Aorta (tissue), 5 donors: ENCODE measurements at places on chromosomes 16 and 17.

GRCh38 chr17:28385037-28385400 is 13.5 kb downstream of the SARM1 start:
- peak; percentile 62 for DNase-seq

- no peak for DNase-seq
Measured at GRCh38 chr17:65511316-65511715, 50.1 kb downstream of the AXIN2 start.

DNA sequence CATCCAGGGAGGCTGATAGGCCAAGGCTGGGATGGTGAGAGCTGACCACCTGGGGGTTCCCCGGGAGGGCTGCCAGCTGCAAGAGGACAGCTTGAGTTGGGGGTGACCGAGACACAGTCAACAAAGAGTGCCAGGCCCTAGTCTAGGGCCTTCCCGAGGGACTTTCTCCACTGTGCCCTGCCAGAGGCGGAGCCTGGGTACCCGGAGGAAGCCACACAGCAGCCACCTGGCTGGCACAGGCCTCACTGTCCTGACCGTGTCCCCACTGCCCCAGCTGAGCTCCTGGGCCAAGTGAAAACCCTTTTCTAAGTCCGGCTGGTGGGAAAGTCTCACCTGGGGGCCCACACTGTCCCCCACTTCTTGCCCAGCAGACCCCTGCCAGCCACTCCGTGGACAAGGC is 71.9 kb upstream of the GSE1 start:
- DNase-seq = no peak

GRCh38 chr17:66542129-66542966 is 239.9 kb downstream of the PRKCA start:
- DNase-seq = no peak

- DNase-seq = peak; percentile 61
Measured at GRCh38 chr16:88295671-88296436, 86.9 kb upstream of the ZNF469 start.

DNA sequence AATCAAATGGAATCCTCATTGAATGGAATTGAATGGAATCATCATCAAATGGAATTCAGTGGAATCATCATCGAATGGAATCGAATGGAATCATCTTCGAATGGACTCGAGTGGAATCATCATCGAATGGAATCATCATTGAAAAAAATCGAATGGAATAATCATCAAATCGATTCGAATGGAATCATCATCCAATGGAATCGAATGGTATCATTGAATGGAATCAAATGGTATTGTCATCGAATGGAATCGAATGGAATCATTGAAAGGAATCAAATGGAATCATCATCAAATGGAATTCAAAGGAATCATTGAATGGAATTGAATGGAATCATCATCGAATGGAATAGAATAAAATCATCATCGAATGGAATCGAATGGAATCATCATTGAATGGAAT is 619.3 kb downstream of the TP53TG3F start:
- no peak for DNase-seq

DNA sequence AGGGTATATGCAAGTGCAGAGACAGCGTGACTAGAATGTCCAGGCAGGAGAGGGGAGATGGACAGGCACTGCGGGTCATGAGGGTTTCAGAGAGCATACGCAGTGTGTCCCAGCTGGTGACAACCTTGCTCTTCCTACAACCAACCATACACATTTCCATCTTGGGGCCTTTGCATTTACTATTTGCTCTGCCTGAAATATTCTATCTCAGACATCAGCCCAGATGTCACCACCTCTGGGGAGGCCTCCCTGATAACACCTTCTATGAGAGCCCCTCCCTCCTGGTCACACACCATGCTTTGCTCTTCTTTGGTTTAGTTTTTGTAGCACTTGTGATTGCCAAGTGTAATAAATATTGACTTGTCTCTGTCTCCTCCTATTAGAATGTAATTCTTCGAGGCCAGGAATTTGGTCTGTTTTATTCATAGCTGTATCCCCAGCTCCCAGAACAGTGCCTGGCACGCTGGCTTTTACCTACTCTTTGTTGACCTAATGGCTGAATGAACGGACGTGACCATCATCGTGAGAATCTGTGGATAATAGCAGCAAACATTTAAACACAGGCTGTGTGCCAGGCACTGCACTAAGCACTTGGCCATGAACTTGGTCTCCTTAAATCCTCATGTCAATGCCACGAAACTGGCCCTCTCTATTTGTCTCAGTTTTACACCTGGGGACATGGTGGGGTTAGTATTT is 51.9 kb downstream of the PLCG2 start:
- no peak for DNase-seq

GRCh38 chr16:59920054-59920453 is 1185.9 kb upstream of the GOT2 start:
- DNase-seq = no peak

- DNase-seq = no peak
Measured at GRCh38 chr17:59413014-59413766, 81.7 kb downstream of the YPEL2 start.

DNA sequence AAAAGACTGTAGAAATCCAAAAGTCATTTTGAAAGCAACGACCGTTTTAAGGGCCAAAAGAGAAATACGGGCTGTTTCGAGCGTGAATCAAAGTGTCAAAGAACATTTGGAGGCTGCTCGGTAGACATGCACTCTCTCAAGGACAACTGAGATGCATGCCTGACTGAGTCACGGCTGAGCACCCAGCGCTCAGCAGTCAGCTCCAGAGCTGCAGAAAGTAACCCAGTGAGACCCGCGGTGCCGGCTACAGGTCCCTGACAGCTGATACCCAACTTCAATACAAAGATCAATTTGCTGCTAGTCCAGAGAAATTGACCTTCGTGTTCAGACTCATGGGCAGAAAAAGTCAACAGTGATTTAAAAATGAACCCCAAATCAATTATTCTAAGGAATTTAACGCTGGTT is 214.9 kb downstream of the STX8 start:
- no peak for DNase-seq

DNA sequence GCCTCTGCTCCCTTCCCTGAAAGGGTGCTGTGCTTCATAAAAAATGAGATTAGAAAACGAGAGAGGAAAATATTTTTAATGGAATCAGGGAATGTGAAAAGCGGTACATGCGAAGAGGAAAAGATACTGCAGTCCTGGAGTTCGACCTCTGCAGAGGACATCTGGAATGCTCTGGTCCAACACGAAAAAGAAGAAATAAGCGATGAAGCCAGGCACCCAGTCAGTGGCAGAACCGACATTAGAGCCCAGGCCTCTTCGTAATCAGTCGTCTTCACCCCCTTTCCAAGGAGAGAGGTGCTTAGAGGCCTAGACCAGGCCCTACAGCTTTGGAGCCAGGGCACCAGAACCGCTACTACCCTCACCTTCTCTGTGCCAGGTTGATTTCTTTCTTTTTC is 459 bp upstream of the MARCHF10 start:
- no peak for DNase-seq

- DNase-seq = peak; percentile 93
Measured at GRCh38 chr16:89828199-89828869, at the start of gene SPIRE2. SPIRE2 (plus strand) TSS chr16:89828475; CDS start chr16:89828551, 76 bp downstream.

DNA sequence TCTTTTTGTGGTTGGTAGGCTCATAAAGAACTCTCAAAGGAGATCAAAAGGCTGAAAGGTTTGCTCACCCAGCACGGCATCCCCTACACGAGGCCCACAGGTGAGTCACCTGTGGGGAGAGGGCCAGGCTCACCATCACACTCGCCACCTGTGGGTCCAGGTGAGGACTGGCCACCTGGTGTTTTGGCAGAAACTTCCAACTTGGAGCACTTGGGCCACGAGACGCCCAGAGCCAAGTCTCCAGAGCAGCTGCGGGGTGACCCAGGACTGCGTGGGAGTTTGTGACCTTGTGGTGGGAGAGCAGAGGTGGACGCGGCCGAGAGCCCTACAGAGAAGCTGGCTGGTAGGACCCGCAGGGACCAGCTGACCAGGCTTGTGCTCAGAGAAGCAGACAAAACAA is 11.1 kb downstream of the GNPTG start:
- DNase-seq = no peak

DNA sequence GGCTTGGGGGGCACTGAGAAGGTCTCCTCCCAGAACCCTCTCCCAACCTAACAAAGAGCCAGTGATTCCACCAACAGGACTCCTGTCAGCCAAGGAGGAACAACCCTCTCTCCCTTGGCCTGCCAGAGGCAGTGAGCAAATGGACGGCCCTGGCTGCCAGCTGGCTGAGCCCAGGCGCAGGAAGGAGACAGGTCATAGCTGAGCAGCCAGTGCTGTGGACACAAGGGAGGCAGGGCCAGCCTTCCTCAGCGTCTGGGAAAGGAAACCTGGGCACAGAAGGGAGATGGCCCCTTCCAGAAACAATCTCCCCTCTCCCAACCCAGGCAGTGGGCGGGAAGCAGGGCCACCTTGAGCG is 2.1 kb downstream of the MPO start:
- peak; percentile 79 for DNase-seq

DNA sequence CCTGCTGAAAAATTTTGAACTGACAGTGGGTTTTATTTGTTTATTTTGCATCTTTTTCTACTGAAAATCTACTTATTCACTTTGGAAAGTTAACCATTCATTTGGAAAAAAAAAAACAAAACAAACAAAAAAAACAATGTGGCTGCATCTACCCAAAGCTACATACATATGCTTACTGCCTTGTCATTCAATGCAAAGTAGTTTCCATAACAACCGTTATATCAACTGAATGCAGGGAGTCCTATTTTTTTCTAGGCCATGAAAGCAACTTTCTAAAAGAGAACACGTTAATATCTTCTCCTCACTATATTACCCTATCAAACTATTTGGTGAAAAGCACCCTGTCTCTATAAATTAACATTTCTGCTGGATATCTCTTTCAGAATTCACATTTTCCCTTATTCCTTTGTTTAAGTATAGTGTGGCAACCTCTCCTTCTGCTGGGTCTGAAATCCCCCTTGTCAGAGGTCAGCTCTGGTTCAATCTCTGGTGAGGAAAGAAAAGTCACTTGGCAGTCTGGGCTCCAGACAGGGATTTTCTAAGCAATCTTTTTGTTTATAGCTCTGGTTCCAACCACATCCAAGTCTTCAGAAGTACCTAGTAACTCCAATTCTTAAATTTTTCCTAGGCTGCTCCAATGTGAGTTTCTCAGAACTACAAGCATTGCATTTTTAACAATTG is 528.4 kb upstream of the TOM1L1 start:
- DNase-seq = no peak

DNA sequence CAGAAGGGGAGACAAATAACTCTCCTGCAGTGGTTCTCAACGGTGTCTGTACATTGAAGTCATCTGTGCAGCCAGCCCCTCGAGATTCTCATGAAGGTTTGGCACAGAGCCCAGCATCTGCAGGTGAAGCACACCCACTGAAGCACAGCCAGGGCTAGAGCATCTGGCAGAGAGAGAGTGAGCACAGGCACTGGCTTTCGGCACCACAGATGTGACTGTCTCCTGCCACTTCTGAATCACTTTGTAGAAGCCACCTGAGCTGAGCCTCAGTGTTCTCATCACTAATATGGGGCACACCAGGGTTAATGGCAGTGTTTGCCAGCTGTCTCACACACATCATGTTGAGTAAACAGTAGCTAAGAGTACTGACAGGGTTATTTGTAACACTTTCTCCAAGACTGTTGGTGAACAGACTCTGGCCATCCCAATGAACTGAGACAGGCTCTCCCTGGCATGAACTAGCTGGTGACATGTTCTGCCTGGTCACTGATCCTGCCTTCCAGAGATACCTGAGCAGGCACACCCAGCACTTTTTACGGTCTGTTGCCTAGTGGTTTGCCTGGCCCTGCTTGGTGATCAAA is 10.9 kb downstream of the HSPB9 start:
- no peak for DNase-seq
